ENCODE measurements at places on chromosomes 5 and 9.
A peak's percentile ranks its signal among the peaks of the same experiment; 100 is the strongest.

DNA sequence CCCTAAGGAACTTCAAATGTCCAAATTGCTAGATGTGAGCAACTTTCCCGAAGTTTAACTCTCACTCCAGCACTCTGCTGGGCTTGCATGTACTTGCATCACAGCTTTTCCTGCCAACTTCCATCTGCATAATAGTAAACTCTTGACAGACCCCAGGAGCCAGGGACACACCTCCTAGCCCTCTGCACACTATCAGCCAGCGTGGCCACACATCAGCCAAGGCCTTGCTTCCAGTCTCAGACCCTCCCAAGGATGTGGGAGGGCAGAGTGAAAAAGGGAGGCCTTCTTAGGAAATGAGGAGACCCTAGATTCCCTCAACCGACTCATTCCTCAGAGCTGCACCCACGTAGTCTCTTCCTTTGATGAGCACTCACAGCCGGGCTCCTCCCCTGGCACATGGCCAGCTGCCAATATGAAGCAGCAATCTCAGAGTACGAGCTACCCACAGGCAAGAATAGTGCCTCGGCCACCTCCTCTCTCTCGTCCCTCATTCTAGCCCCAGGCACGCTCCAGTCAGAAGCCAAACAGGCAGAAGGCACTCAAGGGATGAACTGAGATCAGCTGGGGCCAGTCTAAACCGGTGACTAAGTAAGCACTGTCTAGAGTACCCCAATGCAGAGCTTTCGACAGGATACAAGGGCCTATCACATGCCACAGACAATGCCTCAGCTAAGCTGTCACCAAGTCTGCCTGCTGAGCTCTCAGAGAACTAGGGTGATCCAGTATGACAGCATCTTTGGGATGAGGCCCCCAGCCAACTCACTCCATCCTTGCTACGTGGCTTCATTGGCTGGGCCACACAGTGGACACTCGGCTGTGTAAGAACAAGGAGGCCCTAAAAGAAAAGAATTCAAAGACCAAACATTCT, 2.3 kb downstream of the P4HA2 start:
- DNase-seq, result peak; percentile 19

DNA sequence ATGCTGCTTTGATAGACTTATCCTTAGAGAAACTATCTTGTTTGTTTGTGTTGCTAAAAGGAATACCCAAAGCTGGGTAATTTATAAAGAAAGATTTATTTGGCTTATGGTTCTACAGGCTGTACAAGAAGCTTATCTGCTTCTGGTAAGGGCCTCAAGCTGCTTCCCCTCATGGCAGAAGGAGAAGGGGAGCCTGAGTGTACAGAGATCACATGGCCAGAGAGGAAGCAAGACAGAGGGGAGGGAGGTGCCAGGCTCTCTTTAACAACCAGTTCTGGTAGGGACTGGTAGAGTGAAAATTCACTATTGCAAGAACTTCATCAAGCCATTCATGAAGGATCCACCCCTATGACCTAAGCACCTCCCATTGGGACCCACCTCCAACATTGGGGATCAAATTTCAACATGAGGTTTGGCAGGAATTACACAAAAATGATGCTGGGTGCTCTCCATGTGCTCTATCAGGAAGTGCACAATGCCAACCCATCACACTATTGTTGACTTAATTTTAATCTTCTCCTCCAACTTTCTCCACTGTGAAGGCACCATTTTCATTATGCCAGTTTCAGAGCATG, 115.1 kb upstream of the SHB start:
- DNase-seq, result no peak

DNA sequence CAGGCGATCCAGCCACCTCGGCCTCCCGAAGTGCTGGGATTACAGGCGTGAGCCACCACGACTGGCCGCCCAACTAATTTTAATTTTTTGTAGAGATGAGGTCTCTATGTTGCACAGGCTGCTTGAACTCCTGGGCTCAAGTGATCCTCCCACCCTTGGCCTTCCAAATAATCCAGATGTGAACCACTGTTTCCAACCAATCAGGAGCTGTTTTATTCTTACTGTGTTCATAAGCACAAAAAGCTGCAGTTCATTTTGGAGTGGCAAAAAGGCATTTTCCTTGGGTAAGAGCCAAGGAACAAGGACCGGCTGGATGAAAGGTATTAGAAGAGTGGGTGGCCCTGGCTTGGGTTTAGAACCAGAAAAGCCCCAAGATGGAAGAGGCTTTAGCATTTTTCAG, 5.2 kb upstream of the SLC27A4 start:
- DNase-seq, result no peak

GRCh38 chr9:108640230-108640629, 215.6 kb downstream of the ACTL7B start:
- DNase-seq, result no peak

- no peak for DNase-seq
Measured at GRCh38 chr9:106962122-106962521, 99.2 kb downstream of the ZNF462 start.

GRCh38 chr9:35269919-35270318, 108.1 kb downstream of the UNC13B start:
- no peak for DNase-seq

DNA sequence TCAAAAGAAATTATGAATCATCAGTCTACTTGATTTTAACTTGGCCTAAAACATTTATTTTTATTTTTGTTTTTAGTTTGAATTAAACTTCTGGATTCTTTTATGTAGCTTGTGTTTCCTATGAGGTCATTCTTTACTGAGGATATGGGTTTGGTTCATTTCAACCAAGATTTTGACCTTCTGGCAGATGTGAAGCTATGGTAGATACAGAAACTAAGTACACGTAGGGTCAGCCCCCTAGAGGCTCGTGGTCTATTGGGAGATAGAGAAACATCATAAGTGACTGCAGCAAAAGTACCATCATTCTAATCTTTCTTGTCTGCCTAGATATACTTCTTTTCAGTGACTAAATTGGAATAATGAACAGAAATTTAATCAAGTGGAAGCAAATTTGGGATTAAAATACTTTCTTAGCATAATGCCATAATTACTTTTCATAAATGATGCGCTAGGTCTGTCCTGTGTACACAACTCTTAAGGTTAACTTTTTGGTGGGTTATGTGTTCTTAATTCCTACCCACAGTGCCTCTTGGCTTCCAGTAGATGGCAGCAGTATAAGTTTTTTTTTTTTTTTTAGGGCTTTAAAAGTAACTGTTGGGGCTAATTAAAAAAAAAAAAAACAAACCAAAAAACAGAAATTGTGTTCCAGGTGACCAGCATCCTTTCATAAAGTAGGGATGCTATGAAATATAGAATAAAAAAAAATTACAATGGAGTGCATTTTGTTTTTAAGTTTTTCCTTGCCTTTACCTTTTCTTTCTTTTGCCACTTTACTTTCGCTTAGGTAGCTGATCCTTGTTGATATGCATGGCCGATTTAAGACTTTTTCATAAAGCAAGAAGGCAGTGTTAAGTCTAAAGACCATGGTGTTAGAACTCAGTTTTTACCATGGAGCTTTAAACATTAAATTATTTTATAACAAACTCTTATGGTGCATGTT, 49.9 kb downstream of the LRRTM2 start:
- DNase-seq, result no peak

DNA sequence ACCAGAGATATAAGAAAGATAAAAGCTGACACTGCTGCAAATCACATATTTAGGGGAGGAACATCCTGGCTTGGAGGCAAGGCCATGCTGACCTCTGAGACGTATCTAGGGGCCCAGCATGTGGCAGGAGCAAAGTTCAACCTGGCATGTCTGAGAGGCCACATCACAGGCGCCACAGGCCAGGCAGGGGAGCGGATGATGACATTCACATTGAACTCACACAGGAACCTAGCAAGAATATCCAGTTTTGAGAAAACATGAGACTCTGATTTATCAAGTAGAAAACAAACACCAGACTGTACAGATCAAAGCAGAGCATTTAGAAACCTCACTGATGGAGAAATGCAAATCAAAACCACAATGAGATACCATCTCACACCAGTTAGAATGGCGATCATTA, 64.2 kb upstream of the STK32A start:
- no peak for DNase-seq

DNA sequence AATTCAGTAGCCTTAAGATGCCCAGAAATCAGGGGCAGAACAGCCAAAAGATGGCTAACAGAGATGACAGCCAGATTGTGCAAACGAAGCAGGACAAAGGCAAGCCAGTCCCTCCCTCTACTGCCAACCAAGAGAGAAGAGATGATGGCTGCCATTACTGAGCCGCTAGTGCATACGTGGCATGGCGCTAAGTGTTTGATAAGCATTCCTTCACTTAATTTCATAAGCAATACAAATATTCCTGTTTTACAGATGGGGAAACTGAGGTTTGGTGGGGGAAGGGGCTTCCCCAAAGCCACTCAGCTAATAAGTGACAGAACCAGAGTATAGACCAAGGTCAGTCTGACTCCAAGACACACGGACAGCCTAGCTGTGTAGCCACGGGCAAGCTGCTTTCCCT, 44.1 kb downstream of the STK10 start:
- DNase-seq, result no peak

DNA sequence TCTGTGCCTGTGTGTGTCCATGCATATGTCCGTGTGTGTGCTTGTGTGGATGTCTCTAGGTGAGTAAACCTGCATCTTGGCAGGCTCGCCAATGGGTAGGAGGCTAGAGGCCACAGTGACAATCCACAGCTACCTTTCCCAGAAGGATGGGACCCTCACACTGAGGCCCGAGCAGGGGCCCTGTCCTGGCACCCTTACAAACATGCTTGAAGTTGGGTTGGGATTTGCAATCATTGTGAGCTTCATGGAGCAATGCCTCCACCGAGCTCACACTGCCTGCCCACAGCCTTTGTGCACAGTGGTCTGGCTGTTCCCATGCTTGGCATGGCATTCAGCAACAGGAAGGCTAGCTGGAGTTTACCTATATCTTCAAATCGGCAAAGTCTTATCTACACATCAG, 311.1 kb upstream of the IRX1 start:
- no peak for DNase-seq

GRCh38 chr5:169039592-169039991, 261.3 kb downstream of the SLIT3 start:
- no peak for DNase-seq

DNA sequence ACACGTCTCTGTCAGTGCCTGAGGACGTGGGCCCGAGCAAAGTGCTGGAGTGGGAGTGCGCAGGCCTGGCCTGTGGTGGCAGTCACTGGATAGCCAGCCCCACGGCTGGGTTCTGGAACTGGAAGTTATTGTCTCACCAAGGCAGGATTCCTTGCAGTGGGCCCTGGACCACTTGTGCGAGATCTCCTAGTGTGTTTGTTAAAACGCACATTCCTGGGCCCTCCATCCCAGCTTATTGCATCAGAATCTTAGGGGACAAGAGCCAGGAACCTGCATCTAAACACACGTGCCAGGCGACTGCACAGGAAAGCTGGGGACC, 26.9 kb downstream of the PTPA start:
- DNase-seq, result no peak

DNA sequence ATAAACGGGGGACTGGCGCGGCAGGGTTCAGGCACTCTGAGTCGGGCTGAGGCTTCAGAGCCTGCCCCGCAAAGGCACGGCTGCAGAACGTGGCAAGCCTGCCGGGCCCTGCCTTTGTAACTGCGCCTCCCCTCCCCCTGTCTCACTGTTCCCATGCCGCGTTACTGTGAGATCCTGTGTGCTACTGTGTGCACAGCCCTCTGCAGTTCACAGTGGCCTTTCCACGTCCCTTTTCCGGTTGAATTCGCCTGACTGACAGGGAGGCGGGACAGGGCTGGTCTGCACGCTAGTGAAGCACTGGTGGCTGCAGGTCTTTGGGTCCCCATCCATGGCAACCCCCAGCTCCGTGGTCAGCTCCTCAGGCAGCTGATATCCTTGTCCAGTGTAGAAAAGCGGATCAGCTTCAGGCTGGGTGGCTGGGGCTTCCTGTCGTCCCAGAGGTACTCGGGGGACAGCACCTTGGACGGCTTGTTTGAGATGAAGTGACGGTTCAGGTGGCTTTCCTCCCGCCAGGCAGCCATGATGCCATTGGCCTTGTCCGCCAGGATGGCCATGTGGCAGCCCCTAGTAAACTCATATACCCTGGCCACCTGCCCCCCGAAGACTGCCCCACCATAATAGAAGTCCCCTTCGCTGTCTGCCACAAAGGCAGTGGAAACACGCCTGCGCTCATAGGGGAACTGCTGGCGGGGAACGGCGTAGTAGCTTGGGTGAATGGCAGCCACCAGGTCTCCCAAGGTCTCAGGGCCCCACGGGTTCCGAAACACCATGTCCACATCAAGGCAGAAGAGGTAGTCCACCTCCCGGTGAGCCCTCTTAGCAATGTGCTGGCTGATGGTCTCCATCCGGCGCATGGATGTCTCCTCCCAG, 10.3 kb downstream of the GBGT1 start:
- DNase-seq, result no peak

DNA sequence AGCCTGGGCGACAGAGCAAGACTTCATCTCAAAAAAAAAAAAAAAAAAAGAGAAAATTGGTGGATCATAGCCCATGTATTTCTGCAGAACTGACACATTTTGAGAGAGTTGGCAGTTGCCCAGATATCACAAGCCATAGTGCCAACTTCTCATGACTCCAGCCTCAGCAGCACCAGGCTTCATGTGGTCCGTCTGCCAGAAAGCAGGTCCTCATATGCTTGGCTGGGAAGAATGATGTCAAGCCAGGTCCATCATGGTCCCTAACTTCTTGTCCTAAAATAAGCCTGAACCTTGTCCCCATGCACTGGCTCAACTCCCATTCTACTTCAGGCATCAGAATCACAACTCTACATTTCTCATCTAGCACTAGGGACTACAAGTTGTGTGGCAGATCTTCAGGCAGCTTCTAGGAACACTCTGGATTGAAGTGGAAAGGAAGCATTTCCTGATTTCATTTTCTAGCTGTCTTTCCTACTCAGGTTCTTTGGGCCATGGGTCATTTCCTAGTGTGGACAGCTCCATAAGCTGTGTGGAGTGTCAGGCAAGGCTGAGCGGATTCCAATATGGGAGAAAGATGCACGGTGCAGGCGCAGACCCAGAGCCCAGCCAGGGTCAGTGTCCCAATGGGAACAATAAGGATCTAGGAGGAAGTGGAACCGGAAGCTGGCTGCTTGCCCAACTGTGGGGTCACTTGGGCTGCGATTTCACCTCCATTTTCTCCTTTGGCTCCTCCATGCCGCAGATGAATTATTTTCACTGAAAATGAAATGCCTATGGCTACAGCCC, 90.1 kb downstream of the LMNB1 start:
- no peak for DNase-seq

DNA sequence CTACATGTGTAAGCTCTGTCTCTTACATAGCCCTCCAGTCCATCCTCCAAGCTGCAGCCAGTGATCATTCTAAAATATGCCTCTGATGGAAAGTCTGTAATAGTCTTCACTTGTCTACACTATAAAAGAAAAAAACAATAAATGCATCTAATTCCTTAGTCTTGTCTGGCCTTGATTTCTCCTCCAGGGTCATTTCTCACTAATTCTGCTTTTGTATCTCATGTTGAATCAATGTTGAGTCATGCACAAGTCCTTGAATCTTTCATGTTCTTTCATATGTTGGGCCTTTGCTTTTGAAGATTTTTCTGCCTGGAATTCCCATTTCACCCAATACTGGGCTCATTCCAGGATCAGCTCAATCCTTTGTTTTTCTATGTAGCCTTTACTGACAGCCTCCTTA, 121.1 kb upstream of the TRIM32 start:
- DNase-seq, result no peak

GRCh38 chr5:11398728-11399127, 505.5 kb downstream of the CTNND2 start:
- no peak for DNase-seq

GRCh38 chr5:125699860-125700259, 723.3 kb upstream of the GRAMD2B start:
- no peak for DNase-seq

GRCh38 chr5:56480078-56480704, 247.1 kb upstream of the ANKRD55 start:
- DNase-seq, result no peak

- no peak for DNase-seq
Measured at GRCh38 chr5:125209650-125210049, 463.2 kb upstream of the ZNF608 start.

Measured in stimulated activated CD8-positive, alpha-beta memory T cell treated with anti-CD3 and anti-CD28 coated beads, Interleukin-15, amount 100 ng/mL, for 4 hours (primary cell).